Eye (tissue), 1 donor: ENCODE measurements at places on chromosomes 11 and 22.

- DNase-seq: peak; percentile 26
These were observed 58.9 kb downstream of the MYEOV start for GRCh38 chr11:69352715-69353319.

DNA sequence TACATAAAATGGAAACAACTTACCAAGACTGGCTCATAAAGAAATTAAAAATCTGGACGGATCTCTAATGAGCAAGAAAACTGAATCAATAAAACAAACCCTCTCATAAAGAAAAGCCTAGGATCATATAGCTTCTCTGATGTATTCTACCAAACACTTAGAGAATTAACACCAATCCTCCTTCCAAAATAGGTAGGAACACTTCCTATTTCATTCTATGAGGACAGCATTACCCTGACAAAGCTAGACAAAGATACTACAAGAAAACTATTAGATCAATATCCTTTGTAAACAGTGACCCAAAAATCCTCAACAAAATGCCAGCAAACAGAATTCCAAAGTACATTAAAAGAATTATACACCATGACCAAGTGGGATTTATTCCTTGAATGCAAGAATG, 52.9 kb upstream of the CLTCL1 start:
- no peak for DNase-seq

DNA sequence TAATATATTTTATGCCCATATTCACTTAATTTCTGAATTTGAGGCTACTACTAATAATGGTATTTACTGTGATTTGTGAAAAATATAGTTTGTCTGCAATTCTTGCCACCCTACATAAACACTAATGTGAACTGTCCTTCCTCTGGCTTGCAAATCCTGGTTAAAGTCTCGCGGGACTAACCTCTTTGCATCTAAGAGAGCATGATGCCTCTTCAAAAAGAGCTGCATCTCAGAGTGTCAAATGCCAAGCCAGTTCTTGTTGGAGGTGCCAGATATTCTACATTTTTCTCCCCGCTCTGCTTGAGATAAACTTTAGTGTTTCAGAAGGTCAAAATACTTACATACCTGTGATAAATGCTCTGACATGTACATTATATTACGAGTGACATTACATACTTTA, 2.1 kb downstream of the ARHGAP42 start:
- DNase-seq: no peak

- no peak for DNase-seq
These were observed 1.3 kb upstream of the NDUFC2 start for GRCh38 chr11:78080818-78081495.

- no peak for DNase-seq
These were observed 83.3 kb downstream of the FBXO7 start for GRCh38 chr22:32557925-32558324.

- DNase-seq: no peak
These were observed 88.8 kb downstream of the CHST1 start for GRCh38 chr11:45576461-45577215.

GRCh38 chr11:19378814-19379213, 138.1 kb upstream of the E2F8 start:
- no peak for DNase-seq

GRCh38 chr11:119421351-119421750, 1.6 kb downstream of the THY1 start:
- no peak for DNase-seq

DNA sequence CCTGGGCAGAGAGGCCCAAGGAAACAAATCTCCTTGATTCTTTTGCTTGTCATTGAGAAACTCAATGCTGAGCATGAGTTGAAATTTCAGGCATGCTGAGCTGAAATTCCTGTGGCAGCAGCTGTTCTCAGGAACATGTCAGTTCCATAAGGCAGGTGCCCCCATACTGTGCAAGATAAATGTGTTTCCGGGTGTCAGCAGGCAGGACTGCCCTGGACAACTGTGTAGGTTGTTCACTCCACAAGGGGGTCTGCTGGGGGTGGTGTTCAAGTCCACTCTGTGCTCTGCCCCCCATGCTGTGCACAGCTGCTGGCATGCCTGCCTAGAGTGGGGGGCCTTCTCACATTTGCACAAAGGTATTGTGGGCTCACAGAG, 133.7 kb downstream of the CTTN start:
- peak; percentile 26 for DNase-seq

- no peak for DNase-seq
These were observed 135.9 kb downstream of the FDX1 start for GRCh38 chr11:110565357-110566336.

DNA sequence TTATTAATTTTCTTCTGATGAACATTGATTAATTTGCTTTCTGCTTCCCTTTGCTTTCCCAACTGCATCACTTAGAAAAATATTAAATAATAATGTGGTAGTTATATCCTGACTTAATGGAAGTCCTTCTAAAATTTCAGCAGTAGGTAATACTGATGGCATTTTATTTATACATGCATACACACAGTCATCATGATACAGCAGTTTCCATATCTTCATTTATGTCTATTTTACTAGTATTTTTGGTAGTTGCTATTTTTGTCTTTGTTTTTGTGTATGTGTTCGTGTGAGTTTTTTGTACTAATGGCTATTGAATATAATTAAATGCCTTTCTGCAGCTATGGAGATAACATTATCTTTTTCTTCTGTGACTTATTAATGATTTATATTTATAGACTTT, 484.7 kb upstream of the CNTN5 start:
- DNase-seq: no peak

DNA sequence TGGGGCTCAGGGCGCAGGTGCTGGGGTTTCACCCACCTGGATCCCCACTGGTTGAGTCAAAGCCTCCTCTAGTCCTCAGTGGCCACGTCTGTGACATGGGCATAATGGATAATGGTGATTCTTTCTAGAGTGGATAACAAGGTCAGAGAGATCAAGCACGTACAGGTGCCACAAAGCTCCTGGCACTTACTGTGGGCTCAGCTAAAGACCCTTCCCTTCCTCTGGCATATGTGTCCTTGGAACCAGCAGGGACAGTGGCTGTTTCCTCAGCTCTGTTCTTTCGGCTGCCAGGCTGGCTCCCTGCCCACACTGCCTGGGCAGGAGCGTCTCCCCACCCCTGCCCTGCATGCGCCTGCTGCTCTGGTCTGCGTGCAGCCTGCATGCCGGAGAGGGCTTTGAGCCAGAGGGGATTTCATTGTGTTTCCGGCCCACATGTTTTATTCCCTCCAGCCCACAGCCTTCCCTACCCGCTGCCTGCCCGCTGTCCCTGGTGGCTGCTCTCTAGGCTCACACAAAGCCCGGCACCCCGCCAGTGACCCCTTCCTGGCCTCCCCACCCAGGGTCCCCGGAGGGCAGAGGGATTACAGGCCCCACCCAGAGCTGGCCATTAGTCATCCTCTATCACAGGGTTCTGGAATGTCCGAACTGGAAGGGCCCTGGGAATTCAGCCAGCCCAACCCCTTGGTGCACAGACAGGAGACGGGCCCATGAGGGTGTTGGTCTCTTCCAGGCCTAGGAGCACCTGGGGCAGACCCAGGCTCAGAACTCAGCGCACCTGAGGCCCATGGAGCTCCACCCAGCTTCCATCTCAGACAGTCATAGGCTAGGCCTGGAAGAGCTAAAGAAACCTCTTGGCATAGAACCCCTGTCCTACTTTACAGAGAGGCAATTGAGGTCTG, 55.3 kb upstream of the GCAT start:
- peak; percentile 71 for DNase-seq

- no peak for DNase-seq
These were observed 85.2 kb downstream of the CWC15 start for GRCh38 chr11:94888204-94888603.

GRCh38 chr11:47448566-47449427, at the start of gene RAPSN:
TSS of gene RAPSN (minus strand) at chr11:47449136. CDS start at chr11:47448964, 172 bp downstream.
- no peak for DNase-seq

- no peak for DNase-seq
These were observed 5.6 kb downstream of the DUSP18 start for GRCh38 chr22:30662040-30662439.

- no peak for DNase-seq
These were observed 2.1 kb downstream of the OR9G1 start for GRCh38 chr11:56700914-56701485.

GRCh38 chr11:119739021-119739703, 10.2 kb upstream of the NECTIN1 start:
- DNase-seq: no peak

- no peak for DNase-seq
These were observed 22.8 kb downstream of the NPAT start for GRCh38 chr11:108199446-108200321.

GRCh38 chr11:119615003-119615881, 113.8 kb downstream of the NECTIN1 start:
- no peak for DNase-seq
